ENCODE measurements at places on chromosomes 16 and 17.

- no peak for DNase-seq
These were observed 33.5 kb downstream of the WSB1 start for GRCh38 chr17:27327397-27327796.

DNA sequence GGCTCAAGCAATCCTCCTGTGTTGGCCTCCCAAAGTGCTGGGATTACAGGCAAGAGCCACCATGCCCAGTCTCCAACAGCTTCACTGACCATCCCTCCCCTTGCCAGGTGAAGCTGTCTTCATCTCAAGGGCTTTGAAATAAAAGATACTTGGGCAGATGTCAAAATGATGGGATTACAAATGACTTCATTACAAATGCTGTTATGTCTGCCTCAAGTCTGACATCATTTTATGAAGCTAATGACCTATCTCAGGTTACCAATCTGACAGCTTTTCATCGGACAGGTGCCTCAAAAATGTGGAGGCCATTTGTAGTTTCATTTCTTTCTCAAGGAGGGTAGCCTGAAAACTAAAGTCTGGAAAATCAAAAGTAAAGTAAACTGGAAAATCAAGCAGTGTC lies 323.7 kb upstream of the TBX2 start:
- no peak for DNase-seq

GRCh38 chr17:53100126-53100525 lies 722.6 kb upstream of the KIF2B start:
- no peak for DNase-seq

- no peak for DNase-seq
These were observed 12.0 kb downstream of the FOXN1 start for GRCh38 chr17:28518132-28518531.

- no peak for DNase-seq
These were observed 79.6 kb downstream of the MGAT5B start for GRCh38 chr17:76947771-76948170.

DNA sequence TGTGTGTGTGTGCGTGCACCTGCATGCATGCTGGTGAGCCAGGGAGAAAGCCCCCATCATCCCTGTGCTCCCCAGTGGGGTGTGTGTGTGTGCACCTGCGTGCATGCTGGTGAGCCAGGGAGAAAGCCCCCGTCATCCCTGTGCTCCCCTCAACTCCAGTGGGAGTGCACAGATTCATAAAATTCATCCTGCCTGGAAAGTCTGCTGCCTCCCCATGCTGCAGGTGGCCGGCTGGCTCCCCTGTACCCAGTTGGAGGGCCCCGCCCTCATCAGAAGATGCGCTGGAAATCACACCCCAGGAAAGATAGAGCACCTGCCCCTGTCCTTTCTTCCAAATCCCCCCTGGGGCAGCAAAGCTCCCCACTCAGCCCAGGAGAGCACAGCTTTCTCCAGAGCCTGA lies 84.8 kb upstream of the DOC2B start:
- no peak for DNase-seq

- no peak for DNase-seq
These were observed 62.5 kb downstream of the XPO6 start for GRCh38 chr16:28149011-28149888.

GRCh38 chr16:68090533-68090932 lies 5.4 kb downstream of the NFATC3 start:
- no peak for DNase-seq

- no peak for DNase-seq
These were observed 11.3 kb upstream of the RPL13 start for GRCh38 chr16:89549007-89549700.

GRCh38 chr17:67682196-67682595 lies 35.5 kb upstream of the NOL11 start:
- DNase-seq: no peak

GRCh38 chr16:73024571-73025105 lies 23.3 kb downstream of the ZFHX3 start:
- no peak for DNase-seq

DNA sequence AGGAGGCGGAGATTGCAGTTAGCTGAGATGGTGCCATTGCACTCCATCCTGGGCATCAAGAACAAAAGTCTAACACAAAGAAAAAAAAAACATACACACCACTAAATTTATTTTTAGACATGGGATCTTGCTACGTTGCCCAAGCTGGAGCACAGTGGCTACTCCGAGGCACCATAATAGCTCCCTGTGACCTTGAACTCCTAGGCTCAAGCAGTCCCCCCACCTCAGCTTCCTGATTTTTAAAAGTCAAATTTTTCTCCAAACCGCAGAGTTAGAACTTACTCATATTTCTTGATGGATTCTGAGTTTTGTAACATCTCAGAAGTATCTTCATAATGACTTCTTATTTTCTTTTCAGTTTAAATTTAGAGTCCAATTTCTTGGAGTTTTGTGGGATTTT lies 3.4 kb downstream of the CMTM4 start:
- no peak for DNase-seq

DNA sequence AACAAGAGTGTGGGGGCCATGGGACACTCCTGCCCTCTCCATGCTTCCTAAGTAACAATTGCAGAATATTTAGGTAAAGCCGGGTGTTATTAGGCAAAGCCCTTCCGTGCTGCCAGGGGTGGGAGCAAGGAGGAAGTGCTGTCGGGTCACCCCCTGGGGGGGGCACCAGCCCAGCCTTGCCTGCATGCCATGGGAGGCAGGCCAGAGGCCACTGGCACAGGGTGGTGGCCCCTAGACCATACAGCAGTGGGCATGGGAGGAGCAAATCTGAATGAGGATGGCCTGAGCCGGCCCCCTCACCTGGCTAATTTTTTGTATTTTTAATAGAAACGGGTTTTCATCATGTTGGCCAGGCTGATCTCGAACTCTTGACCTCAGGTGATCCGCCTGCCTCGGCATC lies 355.7 kb upstream of the CDH8 start:
- no peak for DNase-seq

- no peak for DNase-seq
These were observed 25.1 kb upstream of the RMI2 start for GRCh38 chr16:11320170-11320569.

DNA sequence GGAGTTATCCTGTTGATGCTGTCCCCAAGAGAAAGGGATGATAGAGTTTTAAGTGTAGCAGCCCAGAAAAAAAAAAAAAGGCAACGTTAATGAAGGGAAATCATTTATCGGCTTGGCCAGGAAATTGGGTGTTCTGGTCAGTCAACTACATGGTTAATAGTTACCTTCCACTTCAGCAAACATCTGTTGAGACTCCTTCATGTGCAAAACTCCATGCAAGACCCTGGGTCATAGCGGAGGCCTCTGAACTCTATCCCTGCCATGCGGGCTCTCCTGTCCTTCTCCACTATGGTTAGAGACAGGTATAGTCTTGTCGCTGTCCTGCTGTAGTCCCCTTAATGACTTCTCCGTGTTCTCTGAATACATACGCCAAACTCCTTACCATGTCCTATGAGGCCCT lies 3.5 kb upstream of the LYRM9 start:
- DNase-seq: no peak

GRCh38 chr17:20925954-20926353 lies 116.9 kb downstream of the USP22 start:
- no peak for DNase-seq

DNA sequence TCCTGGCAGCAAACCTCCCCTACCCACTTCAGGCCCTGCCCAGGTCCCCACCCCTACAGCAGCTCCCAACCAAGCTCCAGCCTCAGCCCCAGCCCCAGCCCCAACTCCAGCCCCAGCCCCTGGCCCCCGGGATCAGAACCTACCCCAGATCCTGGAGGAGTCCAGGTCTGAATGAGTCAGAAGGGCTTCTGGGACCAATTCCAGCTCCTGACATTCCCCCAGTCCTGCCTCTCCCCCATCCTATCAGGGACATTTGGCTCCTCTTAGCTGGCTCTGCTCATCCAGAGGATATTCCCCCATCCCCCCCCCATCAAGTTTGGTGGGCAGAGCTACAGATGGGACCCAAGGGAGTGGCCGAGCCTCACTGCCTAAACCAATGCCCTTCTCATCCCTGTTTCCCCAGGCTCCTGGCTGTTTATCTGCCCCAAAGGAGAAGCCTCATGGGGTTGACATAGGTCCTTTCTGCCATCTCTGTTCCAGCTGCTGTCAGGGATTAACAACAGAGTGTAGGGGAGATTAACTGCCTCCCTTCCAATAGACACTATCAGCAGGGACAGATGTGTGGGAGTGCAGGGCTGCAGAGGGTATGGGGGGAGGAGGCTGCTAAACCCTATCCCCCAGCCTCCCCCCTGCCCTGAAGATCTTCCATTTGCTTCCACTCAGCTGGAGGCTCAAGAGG lies 16.5 kb downstream of the CNTNAP1 start:
- no peak for DNase-seq

- no peak for DNase-seq
These were observed 15.4 kb upstream of the SEZ6 start for GRCh38 chr17:29021226-29021625.

- DNase-seq: no peak
These were observed 32.5 kb upstream of the CCR7 start for GRCh38 chr17:40597556-40598300.

- no peak for DNase-seq
These were observed 6.5 kb upstream of the BAIAP2 start for GRCh38 chr17:81028506-81028858.

DNA sequence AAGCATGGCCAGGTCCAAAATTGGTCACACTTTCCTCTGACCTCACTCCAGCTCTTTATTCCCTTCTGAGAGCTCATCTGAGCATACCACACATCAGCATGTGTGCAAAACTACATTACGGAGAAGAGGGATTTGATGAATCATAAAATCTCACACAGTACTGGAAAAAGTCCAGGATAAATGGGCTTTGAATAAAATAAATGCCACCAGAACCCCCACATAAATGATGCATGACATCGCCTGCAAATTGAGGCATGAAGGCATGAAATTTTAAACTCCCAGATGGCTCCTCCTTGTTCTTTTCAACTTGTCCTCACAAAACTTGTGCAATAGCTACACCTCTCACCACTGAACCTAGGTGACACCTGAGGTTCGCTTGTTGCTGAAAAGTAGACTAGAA lies 439.5 kb downstream of the CA10 start:
- no peak for DNase-seq

DNA sequence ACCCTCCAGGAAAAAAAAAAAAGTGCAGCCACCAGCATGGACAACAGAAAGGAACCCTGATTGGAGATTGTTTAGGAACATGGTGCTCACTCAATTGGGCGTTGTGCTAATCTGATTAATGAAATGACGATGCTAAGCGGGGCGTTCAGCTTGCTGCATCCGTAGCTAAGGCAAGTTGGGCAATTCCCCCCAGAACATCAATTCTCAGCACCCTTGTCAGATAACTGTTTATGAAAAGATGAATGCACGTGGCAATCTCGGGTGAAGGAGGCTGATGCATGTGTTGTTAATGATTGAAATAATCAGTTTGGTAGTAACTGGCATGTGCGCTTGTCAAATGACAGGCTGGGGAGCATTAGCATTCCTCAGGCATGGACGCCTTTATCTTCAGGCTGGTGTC lies 57.0 kb downstream of the HS3ST3A1 start:
- DNase-seq: no peak

- DNase-seq: no peak
These were observed 84.4 kb upstream of the GSE1 start for GRCh38 chr16:85528528-85529387.

GRCh38 chr16:16073891-16074881 lies 124.8 kb downstream of the ABCC1 start:
- no peak for DNase-seq

DNA sequence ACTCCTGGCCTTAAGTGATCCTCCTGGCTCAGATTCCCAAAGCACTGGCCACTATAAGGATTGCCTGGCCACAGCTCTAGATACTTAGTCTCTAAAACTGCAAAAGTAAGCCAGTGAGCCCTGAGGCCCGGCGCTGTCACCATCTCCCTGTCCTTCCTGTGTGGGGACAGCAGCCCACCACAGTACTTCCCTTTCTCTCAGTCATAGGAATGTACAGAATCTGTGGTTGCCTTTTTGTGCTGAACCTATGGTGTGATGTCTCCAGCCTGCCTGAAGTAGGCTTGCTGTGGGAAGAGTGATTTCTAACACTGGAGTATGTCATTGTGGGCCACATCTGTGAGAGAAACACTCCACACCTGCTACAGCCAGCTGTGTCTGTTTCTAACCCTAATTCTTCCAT lies 24.7 kb downstream of the NTAN1 start:
- DNase-seq: no peak

DNA sequence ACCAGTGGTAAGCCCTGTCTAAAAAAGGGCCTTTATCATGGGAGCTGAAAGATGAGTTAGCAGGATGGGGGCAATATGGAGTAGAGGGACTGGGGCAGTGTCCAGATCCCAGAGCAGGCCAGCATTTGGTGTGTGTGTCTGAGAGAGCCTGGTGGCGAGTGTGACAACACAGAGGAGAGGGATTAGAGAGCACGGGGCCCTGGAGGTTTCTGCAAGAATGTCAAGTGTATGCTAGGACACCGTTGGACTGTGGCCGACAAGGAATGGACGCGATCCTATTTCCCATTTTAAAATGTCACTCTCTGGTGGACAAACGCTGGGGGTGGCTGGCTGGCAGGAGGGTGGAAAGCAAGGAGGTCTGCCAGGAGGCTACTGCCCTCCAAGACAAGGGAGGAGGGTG lies 12.4 kb downstream of the TAC4 start:
- DNase-seq: no peak

GRCh38 chr16:49491771-49492761 lies 118.5 kb downstream of the C16orf78 start:
- DNase-seq: no peak

GRCh38 chr17:74851612-74852236 lies 8.0 kb downstream of the GRIN2C start:
- no peak for DNase-seq

DNA sequence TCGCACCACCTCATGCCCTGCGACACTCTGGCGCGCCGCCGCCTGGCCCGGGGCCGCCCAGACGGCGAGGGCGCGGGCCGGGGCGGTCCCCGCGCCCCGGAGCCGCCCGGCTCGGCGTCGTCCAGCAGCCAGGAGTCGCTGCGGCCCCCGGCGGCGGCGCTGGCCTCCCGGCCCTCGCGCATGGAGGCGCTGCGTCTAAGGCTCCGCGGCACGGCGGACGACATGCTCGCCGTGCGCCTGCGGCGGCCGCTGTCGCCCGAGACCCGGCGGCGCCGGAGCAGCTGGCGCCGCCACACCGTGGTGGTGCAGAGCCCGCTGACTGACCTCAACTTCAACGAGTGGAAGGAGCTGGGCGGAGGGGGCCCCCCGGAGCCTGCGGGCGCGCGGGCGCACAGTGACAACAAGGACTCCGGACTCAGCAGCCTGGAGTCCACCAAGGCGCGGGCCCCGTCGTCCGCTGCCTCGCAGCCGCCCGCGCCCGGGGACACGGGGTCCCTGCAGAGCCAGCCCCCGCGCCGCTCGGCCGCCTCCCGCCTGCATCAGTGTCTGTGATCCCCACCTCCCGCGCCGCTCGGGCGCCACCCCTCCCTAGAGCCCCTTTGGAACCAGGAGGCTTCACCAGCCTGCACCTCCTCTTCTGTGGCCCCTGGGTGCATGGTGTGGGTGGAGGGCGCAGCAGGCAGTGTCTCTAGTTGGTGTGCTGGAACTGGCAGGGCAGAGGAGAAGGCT lies 82.3 kb downstream of the ARHGAP23 start:
- DNase-seq: no peak

Data from LNCaP clone FGC (cell line).